ENCODE measurements at places on chromosomes 7 and 10. TPM values are rescaled to one million over a fixed set of nuclear protein-coding genes. Genes with fewer than 3 reads are reported as not detected.

Gene TNPO3
- 41.2 TPM for total RNA-seq

Gene CCDC146
- total RNA-seq, result 0.32 TPM

Gene RELN
- total RNA-seq, result not detected

Gene CDNF
- total RNA-seq, result 1.3 TPM

All from A549 treated with Hydrocortisone at 1 μM for 4 hours (cell line).